ENCODE measurements at places on chromosomes 3 and 15.

DNA sequence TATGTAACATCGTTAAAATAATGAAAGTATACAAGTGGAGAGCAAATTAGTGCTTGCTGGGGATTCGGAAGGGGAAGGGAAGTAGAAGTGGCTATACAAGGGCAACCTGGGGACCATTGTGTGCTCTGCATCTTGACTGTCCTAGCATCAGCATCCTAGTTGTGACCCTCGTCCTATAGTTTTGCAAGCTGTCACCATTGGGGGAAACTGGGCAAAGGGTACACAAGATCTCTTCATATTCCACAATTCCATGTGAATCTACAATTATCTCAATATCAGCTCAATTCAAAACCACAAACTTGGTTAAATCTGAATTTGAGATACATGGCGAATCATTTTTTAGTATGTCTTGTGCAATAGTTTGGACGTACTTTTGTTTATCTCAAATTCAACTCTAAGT lies 30.9 kb downstream of the WNT7A start:
- no peak for DNase-seq

DNA sequence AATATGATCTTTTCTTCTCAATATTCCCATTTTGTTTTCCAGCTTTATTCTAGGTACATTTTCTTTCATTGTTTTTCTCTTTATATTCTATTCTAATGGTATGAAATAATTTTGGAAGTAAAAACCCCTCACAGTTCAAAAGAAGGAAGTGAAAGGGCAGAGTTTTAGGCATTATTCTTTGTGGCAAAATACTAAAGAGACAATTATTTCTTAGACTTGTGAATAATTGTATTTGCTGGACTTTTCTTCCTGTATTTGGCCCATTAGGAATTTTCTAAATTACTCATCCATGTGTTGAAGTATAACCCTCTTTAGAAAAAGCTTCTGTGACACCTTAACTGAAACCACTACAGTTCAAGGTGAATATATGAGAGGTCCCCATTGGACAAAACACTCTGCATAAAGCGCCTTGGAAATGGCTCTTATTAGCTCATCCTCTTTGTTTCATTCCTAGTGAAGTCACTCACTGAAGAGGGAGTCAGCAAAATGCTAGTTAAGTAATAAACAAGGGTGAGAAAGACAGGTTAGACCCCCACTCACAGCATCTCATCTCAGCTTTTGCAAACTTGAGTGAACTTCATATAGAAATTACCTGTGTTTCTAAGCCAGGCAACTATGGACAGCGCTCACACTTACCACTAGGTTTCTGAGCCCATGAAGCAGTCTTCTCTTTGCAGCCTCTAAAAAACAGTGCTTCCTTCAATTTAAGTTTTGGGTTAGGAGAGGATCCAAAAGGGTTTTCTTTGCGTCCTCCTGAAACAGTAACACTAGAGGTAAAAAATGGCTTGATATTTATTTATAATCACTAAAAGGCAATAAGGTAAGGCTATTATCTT lies 327.5 kb downstream of the ARPP21 start:
- DNase-seq: no peak

GRCh38 chr15:88985547-88986393 lies 72.6 kb upstream of the MFGE8 start:
- no peak for DNase-seq

DNA sequence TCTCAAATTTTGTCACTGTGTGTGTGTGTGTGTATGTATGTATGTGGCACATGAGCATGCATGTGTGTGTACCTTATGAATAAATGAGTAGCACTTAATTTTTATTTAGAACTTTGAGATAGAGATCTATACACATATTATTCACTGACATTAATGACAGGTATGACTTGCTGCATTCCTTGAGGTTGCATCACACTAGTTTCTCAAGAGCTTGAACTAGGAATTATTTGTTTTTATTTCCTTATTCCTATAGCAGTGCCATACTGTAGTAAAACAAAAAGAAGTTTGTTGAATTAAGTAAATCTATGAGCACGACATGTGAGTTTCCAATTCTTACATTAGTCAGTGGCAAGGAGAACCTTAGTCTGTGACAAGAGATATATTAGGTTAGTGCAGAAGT lies 943.9 kb downstream of the ROBO1 start:
- DNase-seq: no peak

DNA sequence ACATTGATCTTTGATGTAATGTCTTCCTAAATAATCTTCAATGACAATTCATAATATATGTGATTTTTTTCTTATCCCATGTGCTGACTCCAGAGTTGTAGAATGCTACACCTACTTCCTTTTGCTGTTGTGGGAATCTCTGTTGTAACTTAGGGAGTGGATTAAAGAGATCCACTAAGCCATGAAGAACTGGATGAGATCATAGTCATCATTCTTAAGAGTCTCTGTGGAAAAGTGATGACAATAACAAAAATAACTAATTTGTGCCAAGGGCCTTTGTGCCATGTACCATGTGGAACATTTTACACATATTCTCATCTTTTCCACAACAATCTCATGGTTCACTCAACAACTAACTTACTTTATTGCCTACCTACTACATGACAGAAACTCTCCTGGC lies 162.9 kb upstream of the PDZRN3 start:
- DNase-seq: no peak

DNA sequence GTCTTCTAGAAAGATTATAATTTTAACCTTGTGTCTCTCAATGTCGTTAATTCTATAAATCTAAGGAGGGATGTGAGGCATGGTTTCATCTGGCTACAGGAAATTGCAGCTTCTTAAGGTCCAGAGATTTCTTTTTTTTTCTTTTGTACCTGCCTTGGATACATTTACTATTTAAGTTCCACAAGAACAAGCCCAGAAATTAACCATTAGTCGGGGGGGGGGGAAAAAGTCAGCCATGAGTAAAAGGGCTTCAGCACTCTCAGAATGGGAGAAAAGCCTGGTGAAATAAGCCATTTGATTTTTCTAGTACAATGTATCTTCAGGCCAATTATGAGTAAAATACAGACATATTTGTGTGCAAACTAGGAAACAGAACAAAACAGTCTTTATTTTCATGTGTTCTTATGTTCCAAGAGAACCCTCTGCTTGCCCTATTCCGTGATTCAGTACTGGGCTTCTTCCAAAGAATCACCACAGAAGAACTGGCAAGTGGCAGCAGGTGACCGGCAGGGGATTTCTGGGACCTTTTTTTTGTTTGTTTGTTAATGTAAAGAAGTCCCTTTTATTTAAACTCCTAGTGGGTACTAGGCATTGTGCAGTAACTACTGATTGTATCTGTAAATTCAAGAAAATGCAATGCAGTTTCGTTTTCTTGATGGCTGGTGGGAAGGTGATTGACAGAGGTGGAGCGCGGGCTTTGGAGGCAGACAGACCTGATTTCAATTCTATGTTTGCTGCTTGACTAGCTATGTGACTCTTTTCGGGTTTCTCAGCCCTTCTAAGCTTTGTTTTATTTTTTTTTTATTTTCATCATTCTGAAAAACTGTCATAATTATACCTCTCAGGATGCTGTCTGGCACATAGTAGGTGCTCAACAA lies 82.5 kb downstream of the PEX5L start:
- DNase-seq: no peak

DNA sequence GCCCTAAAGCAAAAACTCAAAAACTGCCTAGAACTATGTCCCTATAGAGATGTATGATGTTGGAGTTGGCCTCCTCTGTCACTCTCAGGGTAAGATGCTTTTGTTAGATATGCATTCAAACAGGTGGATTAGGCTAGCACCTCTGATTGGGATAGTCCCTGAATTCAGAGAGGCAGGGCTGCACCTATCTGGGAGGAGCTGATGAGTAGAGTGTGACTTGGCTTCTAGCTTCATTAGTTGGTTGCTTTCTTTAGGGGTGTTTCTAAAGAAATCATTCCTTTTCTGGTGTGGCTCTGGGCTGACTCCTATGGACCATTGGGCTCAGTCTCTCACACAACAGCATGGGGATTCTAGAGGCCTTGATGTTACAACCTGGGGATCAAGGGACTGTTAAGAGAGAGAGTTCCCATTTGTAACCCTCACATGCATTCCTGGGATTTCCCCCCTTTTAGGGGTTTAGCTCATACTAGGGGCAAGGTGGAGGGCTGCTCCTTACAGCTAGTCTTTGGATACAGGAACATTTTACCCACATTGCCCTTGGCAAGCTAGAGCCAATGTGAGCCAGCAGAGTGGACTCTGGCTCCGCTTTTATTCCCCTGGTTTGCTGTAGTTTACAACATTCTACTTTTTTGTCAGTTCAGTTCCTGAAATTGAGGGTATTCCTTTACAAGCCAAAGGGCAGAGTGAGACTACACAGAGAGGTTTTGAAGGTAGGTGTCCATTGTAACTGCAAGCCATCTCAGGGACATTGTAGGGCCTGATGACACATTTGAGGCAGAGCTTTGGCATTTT lies 7.5 kb downstream of the ZNF592 start:
- no peak for DNase-seq

- no peak for DNase-seq
Measured at GRCh38 chr15:42358141-42358540, 1.2 kb upstream of the CAPN3 start.
